ENCODE measurements at places on chromosomes 3 and 15.

- no peak for DNase-seq
Observed at GRCh38 chr3:16917256-16917935, 32.6 kb downstream of the PLCL2 start.

DNA sequence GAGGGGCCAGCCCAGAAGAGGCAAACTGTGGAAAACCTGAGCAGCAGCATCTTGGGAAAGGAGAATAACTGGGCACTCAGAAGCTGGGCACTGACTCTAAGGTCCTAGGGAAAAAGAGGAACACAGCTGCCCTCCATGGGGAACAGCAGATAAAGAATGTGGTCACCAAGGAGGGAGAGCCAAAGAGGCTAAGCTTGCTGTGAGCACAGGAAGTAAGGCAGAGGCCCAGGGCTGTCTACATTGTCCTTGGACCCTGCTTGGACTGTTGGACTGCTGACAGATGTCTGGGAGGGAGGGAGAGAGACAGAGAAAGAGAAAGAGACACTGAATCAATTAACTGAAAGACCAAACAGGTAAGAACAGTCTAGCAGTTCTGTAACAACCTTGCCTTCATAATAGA is 4.5 kb upstream of the MNS1 start:
- no peak for DNase-seq

GRCh38 chr3:14804835-14805780 is 13.7 kb upstream of the FGD5 start:
- DNase-seq, result no peak

- DNase-seq, result no peak
Observed at GRCh38 chr3:134111616-134112015, 81.9 kb upstream of the SLCO2A1 start.

GRCh38 chr3:193932576-193932975 is 203.4 kb upstream of the HES1 start:
- no peak for DNase-seq

All from T follicular helper cell (primary cell).